Esophagus squamous epithelium (tissue), 5 donors: ENCODE measurements at places on chromosomes 1 and 21.
A peak's percentile ranks its signal among the peaks of the same experiment; 100 is the strongest.

- no peaks in the 10 kb centered on the region for H3K4me1 ChIP-seq
- no peak overlapping the region for H3K27ac ChIP-seq
- no peak for DNase-seq
- no peaks in the 10 kb centered on the region for H3K36me3 ChIP-seq
- no peaks in the 10 kb centered on the region for H3K27me3 ChIP-seq
- H3K4me3 ChIP-seq = no peak overlapping the region
Measured at GRCh38 chr1:102566182-102566581, 542.1 kb downstream of the COL11A1 start.

DNA sequence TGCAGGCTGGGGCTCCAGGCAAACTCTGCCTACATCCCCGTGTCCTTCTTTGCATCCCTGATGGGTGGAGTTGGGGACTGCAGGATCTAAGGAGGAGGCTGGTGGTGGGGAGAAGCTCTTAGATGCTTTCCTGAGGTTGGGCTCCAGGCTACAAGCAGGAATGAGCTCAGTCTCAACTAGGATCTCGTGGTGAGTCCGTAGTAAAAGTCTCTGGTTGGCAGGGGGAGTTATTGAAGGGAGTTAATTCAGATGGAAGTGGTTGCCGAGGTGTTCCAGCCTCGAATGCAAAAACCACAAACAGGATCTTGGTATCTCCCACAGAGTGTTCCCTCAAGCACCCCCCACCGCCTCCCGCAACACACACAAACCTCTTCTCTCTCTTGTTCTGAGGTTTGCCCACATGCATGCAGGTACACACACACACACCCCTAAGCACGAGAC, 35.0 kb downstream of the TMCC2 start:
- no peaks in the 10 kb centered on the region for H3K36me3 ChIP-seq
- no peak for DNase-seq
- peaks cover 3% of the 10 kb centered on the region for H3K4me1 ChIP-seq
- H3K4me3 ChIP-seq = no peak overlapping the region
- H3K27ac ChIP-seq = no peak overlapping the region

- no peak overlapping the region for H3K4me3 ChIP-seq
- H3K27me3 ChIP-seq = no peaks in the 10 kb centered on the region
- DNase-seq = no peak
Measured at GRCh38 chr1:167856711-167857418, 57.1 kb downstream of the ADCY10 start.

DNA sequence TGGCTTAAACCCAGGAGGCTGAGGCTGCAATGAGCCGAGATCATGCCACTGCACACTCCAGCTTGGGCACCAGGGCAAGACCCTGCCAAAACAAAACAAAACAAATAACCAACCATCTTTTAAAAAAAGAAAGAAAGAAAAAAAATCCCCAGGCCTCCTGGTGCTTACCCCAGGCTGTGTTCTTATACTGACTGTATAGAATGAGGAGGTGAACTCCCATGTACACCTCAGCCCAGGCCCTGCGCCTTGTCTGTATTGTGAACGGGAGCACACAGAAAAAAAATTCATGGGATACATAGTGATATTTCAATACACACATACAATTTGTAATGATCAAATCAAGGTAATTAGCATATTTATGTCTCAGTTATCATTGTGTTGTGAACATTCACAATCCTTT, 14.1 kb downstream of the RPL5 start:
- H3K36me3 ChIP-seq = peaks cover 10% of the 10 kb centered on the region
- H3K27me3 ChIP-seq = no peaks in the 10 kb centered on the region
- H3K4me1 ChIP-seq = no peaks in the 10 kb centered on the region
- no peak overlapping the region for H3K4me3 ChIP-seq
- DNase-seq = no peak

GRCh38 chr1:8751984-8752383, 65.5 kb downstream of the RERE start:
- no peaks in the 10 kb centered on the region for H3K4me1 ChIP-seq
- DNase-seq = no peak
- H3K36me3 ChIP-seq = no peaks in the 10 kb centered on the region
- no peak overlapping the region for H3K4me3 ChIP-seq
- H3K27me3 ChIP-seq = no peaks in the 10 kb centered on the region

GRCh38 chr1:237279629-237280028, 237.6 kb downstream of the RYR2 start:
- no peak overlapping the region for H3K27ac ChIP-seq
- no peaks in the 10 kb centered on the region for H3K4me1 ChIP-seq

DNA sequence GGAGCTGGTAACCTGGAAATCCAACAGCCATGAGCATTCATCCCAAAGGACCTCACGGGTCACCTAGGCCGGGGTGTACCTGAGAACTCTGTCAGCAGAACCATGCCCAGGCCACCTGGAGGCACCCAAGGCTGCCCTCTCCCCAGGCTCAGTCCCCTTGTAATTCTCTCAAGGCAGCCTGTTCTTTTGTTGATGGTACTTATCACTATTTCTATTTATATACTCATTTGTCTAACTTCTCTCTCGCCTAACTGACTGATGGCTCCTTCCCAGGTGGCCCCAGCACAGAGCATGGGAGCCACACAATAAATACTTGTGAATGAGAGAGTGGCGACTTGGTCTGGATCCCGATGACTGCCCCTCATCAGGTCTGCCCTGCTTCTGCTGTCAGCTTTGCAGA, 16.7 kb downstream of the CASP9 start:
- H3K36me3 ChIP-seq = no peaks in the 10 kb centered on the region
- no peak overlapping the region for H3K4me3 ChIP-seq
- no peaks in the 10 kb centered on the region for H3K27me3 ChIP-seq
- H3K4me1 ChIP-seq = no peaks in the 10 kb centered on the region

DNA sequence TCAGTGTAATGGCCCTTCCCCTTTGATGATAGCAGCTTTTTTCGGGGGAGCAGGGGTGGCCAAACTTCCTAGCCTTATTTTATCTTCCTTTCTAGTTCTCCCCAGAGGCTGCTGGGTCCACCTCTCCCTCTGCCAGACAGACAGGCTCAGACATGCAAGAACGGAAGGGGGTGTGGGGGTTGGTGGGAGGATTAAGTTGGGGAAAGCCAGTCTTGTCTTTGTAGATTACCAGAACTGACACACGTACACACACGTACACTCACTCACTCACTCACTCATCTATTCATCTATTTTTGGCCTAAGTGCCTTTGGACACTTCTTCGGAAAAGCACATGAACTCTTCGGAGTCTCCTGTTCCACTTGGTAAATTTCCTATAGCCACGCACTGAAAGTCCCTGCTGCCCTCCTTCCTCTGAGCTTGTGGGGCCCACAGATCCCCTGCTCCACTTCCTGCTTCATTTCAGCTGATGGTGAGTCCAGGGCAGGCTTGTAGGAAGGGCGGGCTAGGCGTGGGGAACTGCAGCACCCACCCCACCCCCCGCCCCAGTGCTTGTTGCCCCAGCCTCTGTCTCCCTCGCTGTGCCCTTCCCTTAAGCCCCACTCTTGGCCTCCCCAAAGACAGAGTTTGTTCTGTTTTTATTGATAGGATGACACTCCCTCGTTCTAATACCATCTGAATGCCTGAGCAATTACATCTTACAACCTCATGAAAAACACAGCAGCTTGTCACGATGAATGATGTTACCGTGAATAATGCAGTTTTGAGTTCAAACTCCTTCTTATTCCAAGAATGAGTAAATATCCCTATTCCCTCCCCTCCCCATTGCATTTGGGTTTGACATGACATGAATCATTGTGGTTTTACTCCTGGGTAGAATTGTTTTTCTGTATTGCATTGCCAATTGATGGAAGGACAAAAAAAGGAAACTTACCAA, 60.7 kb upstream of the ATP5PO start:
- DNase-seq = no peak
- peaks cover 11% of the 10 kb centered on the region for H3K4me1 ChIP-seq
- H3K36me3 ChIP-seq = no peaks in the 10 kb centered on the region
- H3K27ac ChIP-seq = peak overlapping the region; percentile 87
- no peak overlapping the region for H3K4me3 ChIP-seq
- H3K27me3 ChIP-seq = no peaks in the 10 kb centered on the region
